ENCODE measurements at places on chromosomes 1 and 21. TPM values are rescaled to one million over a fixed set of nuclear protein-coding genes. Genes with fewer than 3 reads are reported as not detected.

DNA sequence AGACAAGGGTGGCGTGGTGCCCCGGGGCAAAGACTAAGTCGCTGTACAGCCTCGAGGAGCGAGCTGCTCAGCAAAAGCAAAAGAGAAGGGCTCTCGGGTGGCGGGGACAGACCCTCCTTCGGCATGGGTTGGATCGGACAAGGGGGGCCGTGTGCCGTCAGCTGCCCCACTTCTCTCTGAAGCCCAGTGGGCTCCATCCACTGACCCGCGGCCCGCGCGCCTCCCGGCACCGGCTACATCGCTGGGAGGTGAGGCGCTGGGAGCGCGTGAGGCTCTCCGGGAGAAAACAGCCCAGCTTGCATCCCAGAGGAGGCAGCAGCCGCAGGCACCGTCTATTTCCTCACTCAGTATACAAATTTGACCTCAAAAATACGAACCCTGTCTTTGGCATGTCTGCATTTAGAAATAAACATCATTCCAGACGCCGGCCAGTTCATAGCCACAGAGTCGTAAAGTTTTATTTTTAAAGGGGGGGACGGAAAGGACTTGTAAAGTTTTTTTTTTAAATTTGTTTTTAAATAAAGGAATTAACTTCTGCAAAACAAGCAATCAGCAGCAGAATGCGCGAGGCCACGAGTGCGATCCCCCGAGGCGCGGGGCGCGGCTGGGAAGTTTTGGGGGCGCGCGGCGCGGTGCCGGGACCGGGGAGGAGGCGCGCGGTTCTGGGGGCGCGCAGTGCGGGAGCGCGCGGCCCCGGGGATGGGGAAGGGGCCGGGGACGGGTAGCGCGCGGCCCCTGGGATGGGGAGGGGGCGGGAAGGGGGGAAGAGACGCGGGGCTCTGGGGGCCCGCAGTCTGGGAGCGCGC is 689 bp upstream of the GPR137B start:
- no peak for DNase-seq
- peak overlapping the region; percentile 54 for H3K27ac ChIP-seq
- peak overlapping the region; percentile 81 for H3K4me3 ChIP-seq
- peaks cover 11% of the 10 kb centered on the region for H3K27me3 ChIP-seq
- no peaks in the 10 kb centered on the region for H3K36me3 ChIP-seq

The NCAM2 gene
- total RNA-seq = 2.2 TPM

The TSACC gene
- 3.6 TPM for total RNA-seq

DNA sequence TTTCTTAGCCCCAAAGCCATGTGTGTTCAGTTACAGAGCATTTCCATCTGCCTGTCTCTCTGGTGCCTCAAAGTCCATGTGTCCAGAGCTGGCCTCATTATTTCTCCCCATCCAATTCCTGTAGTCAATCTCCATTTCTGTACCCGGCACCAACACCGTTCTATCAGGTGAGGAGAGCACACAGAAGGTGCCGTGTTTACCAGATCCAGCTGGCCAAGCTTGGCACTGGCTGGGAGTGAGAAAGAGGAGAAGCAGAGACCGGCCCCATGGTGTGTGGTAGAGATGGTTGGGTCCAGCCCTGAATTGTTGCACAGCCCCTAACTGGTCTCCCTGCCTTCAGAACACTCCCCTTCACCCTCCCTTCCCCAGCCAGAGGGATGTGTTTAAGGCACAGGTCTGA is 7.5 kb upstream of the SSBP3 start:
- no peak overlapping the region for H3K4me3 ChIP-seq
- no peak for DNase-seq
- no peaks in the 10 kb centered on the region for H3K36me3 ChIP-seq
- no peaks in the 10 kb centered on the region for H3K27me3 ChIP-seq

DNA sequence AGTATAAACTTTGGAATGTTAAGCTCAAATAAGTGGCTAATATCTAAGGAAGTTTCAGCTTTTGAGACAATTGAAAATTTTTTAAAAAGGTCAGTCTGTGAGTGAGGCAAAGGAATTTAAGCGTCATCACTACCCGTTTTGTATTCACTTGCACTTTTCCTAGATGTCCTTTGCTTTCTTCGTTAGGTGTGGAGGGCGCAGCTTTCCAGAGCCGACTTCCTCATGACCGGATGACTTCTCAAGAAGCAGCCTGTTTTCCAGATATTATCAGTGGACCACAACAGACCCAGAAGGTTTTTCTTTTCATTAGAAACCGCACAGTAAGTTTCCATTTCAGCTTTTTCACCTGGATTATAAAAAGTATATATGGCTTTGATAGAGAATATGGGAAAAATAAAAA is 30.9 kb downstream of the KDM1A start:
- H3K27ac ChIP-seq = no peak overlapping the region
- H3K4me3 ChIP-seq = no peak overlapping the region
- H3K27me3 ChIP-seq = no peaks in the 10 kb centered on the region
- no peaks in the 10 kb centered on the region for H3K4me1 ChIP-seq

GRCh38 chr1:155892796-155893195 is 18.4 kb downstream of the RIT1 start:
- no peak overlapping the region for H3K4me3 ChIP-seq
- no peaks in the 10 kb centered on the region for H3K27me3 ChIP-seq
- peak overlapping the region; percentile 44 for H3K27ac ChIP-seq
- peaks cover 14% of the 10 kb centered on the region for H3K4me1 ChIP-seq

DNA sequence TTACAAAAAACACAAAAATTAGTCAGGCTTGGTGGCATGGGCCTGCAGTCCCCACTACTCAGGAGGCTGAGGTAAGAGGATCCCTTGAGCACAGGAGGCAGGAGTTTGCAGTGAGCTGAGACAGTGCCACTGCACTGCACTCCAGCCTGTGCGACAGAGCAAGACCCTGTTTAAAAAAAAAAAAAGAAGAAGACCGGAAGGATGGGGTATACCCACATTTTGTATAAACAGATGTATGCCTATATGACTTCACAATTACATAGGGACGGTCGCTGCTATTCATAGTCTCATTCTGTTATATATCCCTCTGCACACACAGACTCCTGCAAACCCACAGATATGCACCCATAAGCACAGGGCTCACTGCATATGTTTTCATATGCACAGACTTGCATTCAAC is 12.7 kb downstream of the LCK start:
- DNase-seq = no peak
- peaks cover 6% of the 10 kb centered on the region for H3K4me1 ChIP-seq
- no peaks in the 10 kb centered on the region for H3K27me3 ChIP-seq
- no peak overlapping the region for H3K27ac ChIP-seq
- H3K36me3 ChIP-seq = no peaks in the 10 kb centered on the region
- H3K4me3 ChIP-seq = no peak overlapping the region

The RNU1-1 gene
- 1,290 TPM for total RNA-seq

DNA sequence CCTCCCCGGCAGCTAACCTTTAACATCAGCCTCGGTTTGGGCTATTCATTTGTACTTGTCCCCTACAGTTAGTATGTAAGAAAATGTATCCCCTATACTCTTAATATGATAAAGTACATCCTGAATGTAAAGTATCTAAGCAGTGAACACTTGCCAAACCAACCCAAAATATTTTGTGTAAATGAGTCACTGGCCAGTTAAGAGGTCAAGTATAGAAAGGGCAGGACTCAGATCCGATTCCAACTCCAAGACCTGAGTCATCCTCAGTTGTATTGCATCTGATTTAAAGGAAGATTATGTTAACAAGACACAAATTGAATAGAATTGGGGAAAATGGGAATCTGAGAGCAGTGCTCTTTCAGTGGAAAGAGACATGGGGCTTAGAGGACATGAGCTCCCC is 84.4 kb downstream of the CD58 start:
- no peak overlapping the region for H3K4me3 ChIP-seq
- no peaks in the 10 kb centered on the region for H3K36me3 ChIP-seq
- no peak for DNase-seq

GRCh38 chr1:89670163-89670562 is 37.2 kb downstream of the LRRC8C start:
- no peak for DNase-seq
- no peaks in the 10 kb centered on the region for H3K27me3 ChIP-seq
- no peaks in the 10 kb centered on the region for H3K4me1 ChIP-seq
- H3K27ac ChIP-seq = no peak overlapping the region
- H3K36me3 ChIP-seq = no peaks in the 10 kb centered on the region

GRCh38 chr1:83060651-83061390 is 938.1 kb downstream of the TTLL7 start:
- no peaks in the 10 kb centered on the region for H3K4me1 ChIP-seq
- H3K4me3 ChIP-seq = no peak overlapping the region
- no peaks in the 10 kb centered on the region for H3K36me3 ChIP-seq
- H3K27me3 ChIP-seq = no peaks in the 10 kb centered on the region
- no peak overlapping the region for H3K27ac ChIP-seq

- H3K27ac ChIP-seq = no peak overlapping the region
- no peak for DNase-seq
- H3K4me1 ChIP-seq = no peaks in the 10 kb centered on the region
- no peaks in the 10 kb centered on the region for H3K27me3 ChIP-seq
- H3K36me3 ChIP-seq = no peaks in the 10 kb centered on the region
Measured at GRCh38 chr1:95951371-95952102, 717.5 kb downstream of the RWDD3 start.

DNA sequence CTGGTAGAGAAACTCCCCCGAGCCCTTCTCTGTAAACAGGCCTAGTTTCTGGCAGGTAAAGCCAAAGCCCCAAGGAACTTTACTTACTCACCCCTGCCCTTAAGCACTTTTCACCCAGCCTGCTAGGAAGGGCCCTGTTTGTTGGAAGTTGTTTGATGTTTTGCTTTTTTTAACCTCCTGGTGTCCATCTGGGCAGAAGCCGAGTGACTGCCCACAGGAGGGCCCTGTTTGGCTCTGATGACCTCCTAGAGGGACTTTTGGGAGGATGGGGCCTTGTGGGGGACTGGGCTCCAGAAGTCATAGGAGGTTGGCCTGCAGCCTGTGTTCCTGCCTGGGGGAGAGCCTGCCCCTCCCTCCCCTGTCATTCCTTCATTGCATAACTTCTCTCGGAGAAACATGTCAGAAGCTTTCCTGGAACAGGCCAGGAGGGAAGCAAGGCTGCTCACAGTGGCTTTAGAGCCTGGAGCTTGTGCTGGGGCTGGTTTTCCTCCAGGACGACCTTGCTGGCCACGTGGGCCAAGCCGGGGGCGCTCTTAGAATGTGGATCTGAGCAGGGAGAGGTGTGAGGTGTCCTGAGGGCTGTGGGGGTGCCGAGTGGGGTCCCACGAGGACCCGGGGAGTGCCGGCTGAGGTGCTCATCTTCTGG is 33.9 kb downstream of the COQ8A start:
- no peaks in the 10 kb centered on the region for H3K4me1 ChIP-seq
- no peaks in the 10 kb centered on the region for H3K27me3 ChIP-seq
- no peaks in the 10 kb centered on the region for H3K36me3 ChIP-seq

The CITED4 gene
- total RNA-seq = 145 TPM

DNA sequence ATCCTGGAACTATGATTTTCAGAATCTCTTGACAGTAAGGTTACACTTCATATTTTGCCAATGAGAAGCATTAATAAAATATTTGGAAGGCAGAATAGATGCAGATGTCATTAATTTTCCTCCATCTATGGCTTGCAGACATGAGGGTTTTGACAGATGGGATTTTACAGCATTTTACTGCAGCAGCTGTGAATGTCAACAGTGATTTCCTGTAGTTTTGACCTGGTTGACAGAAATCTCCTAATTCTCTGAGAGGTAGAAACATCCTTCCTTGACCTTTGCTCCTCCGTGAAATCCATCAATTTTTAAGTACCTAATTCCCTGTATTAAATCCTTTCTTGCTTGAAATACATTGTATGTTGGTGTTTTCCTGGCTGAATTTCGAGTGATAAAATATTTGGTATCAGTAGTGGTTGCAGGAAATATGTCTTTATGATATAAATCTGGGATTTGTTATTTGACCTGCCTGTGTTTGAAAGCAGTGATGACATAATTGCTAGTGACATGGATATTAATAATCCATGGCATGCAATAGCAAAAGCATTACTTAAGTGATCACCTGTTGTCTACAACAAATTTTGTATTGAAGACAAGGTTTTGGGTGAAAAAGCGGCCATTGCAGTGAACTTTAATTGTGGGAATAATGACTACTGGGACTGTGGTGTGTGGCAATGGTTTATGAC is 73.9 kb downstream of the HLX start:
- no peaks in the 10 kb centered on the region for H3K27me3 ChIP-seq
- H3K4me1 ChIP-seq = no peaks in the 10 kb centered on the region

DNA sequence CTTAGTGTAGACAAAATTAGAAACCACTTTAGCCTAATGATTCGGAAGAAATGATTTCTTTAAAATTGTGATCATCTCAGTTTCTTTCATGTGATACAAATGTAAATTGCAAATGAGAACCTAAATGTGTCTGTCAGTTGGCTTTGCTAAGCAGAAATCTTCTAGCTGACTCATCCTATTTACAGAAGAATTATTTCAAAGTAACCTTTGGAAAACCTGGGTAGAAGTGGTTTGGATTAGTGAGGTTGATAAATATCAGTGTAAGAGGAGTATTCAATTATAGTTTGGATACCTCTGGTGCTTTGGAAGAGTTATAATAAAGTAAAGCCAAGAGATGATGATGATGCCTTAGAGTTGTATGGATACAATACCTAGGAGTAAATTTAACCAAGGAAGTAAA is 37.4 kb downstream of the CC2D1B start:
- no peaks in the 10 kb centered on the region for H3K27me3 ChIP-seq
- H3K4me3 ChIP-seq = no peak overlapping the region
- DNase-seq = no peak
- H3K36me3 ChIP-seq = no peaks in the 10 kb centered on the region

GRCh38 chr1:198929111-198929604 is 290.3 kb downstream of the PTPRC start:
- peak overlapping the region; percentile 99 for H3K27ac ChIP-seq
- no peaks in the 10 kb centered on the region for H3K27me3 ChIP-seq
- no peak for DNase-seq
- H3K36me3 ChIP-seq = no peaks in the 10 kb centered on the region
- peak overlapping the region; percentile 16 for H3K4me3 ChIP-seq

GRCh38 chr1:10514490-10515235 is 39.9 kb downstream of the PEX14 start:
- peak overlapping the region; percentile 94 for H3K27ac ChIP-seq
- no peaks in the 10 kb centered on the region for H3K27me3 ChIP-seq
- no peak overlapping the region for H3K4me3 ChIP-seq
- no peaks in the 10 kb centered on the region for H3K36me3 ChIP-seq
- peaks cover 98% of the 10 kb centered on the region for H3K4me1 ChIP-seq
- peak; percentile 67 for DNase-seq

- H3K4me3 ChIP-seq = no peak overlapping the region
- H3K27ac ChIP-seq = no peak overlapping the region
- H3K4me1 ChIP-seq = no peaks in the 10 kb centered on the region
- no peaks in the 10 kb centered on the region for H3K27me3 ChIP-seq
- H3K36me3 ChIP-seq = no peaks in the 10 kb centered on the region
Measured at GRCh38 chr1:237235091-237235490, 193.1 kb downstream of the RYR2 start.

The AVPR1B gene
- not detected for total RNA-seq
